Stomach (tissue), 19 donors: ENCODE measurements at places on chromosomes 16 and 17. TPM values are rescaled to one million over a fixed set of nuclear protein-coding genes. Genes with fewer than 3 reads are reported as not detected.

- H3K27ac ChIP-seq: no peak overlapping the region
- no peaks in the 10 kb centered on the region for H3K36me3 ChIP-seq
- no peak overlapping the region for H3K4me3 ChIP-seq
- no peak for DNase-seq
- H3K4me1 ChIP-seq: peaks cover 9% of the 10 kb centered on the region
- H3K27me3 ChIP-seq: peaks cover 8% of the 10 kb centered on the region
Observed at GRCh38 chr17:44955674-44956425, 8.3 kb upstream of the KIF18B start.

Gene MFAP4
- 125 TPM for total RNA-seq

DNA sequence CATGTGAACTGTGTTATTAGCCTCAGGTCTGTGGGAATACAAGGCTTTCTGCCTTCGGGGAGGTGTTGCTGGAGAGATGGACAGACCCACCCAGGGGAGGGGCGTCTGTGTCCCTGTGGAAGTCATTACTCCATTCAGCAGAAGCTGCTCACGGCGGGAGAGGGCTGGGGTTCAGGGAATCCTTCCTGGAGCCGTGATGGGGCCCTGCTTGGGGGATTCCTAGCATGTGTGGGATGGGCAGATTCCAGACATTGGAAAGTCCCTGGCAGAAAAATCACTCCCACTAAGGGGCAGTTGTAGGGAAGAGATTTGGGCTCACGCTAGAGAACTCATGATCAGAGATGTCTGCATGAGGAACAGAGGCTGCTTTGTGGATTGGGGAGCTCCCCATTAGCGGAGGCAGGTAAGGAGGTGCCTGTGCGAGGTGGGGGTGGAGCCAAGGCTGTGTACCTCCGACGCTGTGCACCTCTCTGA lies 56.3 kb upstream of the IL34 start:
- no peaks in the 10 kb centered on the region for H3K27me3 ChIP-seq
- peaks cover 26% of the 10 kb centered on the region for H3K4me1 ChIP-seq
- no peak for DNase-seq
- peak overlapping the region; percentile 60 for H3K27ac ChIP-seq
- H3K4me3 ChIP-seq: no peak overlapping the region

DNA sequence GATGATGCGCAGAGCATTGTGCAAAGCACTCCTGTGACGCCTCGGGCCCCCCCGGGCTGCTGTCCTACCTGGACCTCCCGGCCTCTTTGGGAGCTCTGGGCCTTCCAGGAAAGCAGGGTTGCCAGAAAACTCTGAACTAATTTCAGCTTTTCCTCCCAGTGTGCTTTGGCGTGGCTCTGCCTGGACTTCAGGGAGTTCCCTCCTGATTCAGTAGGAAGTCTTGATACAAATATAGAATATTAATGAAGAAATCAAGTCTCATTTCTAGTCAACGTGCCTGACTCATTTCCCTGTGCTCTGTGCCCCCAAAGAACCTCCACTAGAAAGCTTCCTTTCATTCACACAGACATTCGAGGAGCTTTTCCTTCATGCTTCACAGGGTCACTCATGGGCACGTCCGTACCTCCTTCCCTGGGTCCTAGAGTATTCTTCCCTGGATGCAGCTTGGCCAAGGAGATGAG lies 84.0 kb upstream of the NOL11 start:
- H3K27ac ChIP-seq: peak overlapping the region; percentile 34
- peaks cover 8% of the 10 kb centered on the region for H3K4me1 ChIP-seq
- H3K36me3 ChIP-seq: no peaks in the 10 kb centered on the region
- no peaks in the 10 kb centered on the region for H3K27me3 ChIP-seq
- peak; percentile 18 for DNase-seq

Gene WWP2
- total RNA-seq: 36.0 TPM

- peaks cover 19% of the 10 kb centered on the region for H3K4me1 ChIP-seq
- H3K27me3 ChIP-seq: no peaks in the 10 kb centered on the region
- H3K27ac ChIP-seq: no peak overlapping the region
- no peaks in the 10 kb centered on the region for H3K36me3 ChIP-seq
- no peak overlapping the region for H3K4me3 ChIP-seq
Observed at GRCh38 chr17:72433797-72434196, 313.0 kb downstream of the SOX9 start.

DNA sequence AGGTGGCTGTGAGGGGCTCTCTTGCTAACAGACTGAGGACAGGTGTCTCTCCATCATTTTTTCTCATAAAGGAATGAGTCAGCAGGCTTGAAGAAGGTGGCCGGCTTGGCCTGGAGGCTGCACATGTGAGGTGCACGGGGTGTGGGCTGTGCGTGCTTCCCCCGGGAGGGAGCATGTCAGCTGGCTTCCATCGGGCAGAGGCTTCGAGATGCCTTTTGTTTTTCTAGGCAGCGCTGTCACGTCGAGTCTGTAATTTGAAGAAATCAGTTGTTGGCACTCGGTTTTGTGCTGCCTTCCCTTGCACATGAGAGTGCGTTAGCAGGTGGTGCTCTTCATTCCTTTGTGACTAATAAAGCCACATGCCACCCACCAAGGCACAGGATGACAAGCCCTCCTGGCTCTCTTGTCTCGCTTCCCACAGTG lies 89.7 kb downstream of the NPIPB11 start:
- H3K36me3 ChIP-seq: peaks cover 11% of the 10 kb centered on the region
- peaks cover 16% of the 10 kb centered on the region for H3K4me1 ChIP-seq
- no peak overlapping the region for H3K27ac ChIP-seq
- no peaks in the 10 kb centered on the region for H3K27me3 ChIP-seq
- no peak overlapping the region for H3K4me3 ChIP-seq

- peaks cover 63% of the 10 kb centered on the region for H3K36me3 ChIP-seq
- no peak for DNase-seq
- H3K27ac ChIP-seq: no peak overlapping the region
Observed at GRCh38 chr16:85911251-85911930, 12.4 kb downstream of the IRF8 start.

- H3K27me3 ChIP-seq: no peaks in the 10 kb centered on the region
- no peaks in the 10 kb centered on the region for H3K4me1 ChIP-seq
- H3K27ac ChIP-seq: no peak overlapping the region
- no peaks in the 10 kb centered on the region for H3K36me3 ChIP-seq
- DNase-seq: no peak
Observed at GRCh38 chr17:82776454-82776853, 24.6 kb downstream of the TBCD start.

DNA sequence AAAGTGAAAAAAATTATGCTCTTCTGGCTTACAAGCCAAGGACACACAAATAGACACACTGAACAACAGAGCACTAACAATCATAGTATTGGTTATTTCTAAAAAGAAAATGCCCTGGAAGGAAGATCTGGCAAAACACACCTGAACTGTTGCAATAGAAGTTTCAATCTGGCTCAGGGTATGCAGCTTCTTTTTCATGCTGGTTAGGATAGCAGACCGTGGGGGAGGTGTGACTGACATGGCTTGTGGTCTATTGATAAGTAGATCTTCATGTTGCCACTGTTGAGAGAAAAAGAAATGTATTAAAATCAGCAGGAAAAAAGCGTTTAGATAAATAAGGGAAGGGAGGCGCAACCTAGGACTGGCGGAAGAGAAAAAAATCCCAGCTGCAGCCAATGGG lies 26.5 kb upstream of the ARL6IP1 start:
- no peaks in the 10 kb centered on the region for H3K27me3 ChIP-seq
- no peak for DNase-seq
- no peaks in the 10 kb centered on the region for H3K4me1 ChIP-seq
- H3K36me3 ChIP-seq: peaks cover 59% of the 10 kb centered on the region
- no peak overlapping the region for H3K27ac ChIP-seq

- H3K27ac ChIP-seq: peak overlapping the region; percentile 85
- H3K27me3 ChIP-seq: no peaks in the 10 kb centered on the region
- H3K4me1 ChIP-seq: peaks cover 19% of the 10 kb centered on the region
- peak overlapping the region; percentile 88 for H3K4me3 ChIP-seq
Observed at GRCh38 chr16:75555213-75555706, 792 bp downstream of the TMEM231 start.

DNA sequence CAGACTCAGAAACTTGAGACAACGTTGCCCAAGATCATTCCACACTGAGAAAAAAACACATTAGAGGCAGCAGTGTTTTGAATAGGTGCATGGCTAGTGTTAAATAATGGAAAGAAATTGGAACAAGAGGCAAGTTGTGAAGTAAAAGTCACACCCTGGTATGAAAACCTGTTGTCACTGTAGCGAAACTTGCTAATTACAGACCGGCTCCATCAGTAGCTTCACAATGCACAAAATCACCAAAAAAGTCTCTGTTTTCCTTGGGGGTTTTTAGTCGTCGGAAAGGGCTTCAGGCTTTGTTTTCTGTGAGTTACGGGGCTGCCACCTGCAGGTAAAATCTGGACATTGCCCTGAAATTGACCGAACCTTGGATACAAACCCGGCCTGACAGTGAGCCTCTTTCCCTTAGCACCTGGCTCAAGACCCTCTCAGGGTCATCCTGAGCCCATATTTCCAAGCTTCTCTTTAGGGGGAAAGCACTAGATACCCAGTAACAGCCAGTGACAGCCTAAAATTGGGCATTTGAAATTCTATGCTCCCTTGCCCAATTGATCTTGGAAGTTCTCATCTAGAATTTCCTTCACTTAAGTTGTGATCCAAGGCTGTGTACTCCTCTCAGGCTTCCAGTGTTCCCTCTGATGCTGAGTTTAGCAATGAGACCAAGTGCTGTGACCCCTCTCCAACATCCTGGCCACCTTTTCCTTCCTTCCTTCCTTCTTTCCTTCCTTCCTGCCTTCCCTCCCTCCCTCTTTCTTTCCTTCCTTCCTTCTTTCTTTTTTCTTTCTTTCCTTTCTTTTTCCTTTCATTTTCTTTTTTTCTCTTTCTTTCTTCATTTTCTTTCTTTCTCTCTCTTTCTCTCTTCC lies 7.2 kb upstream of the GRB2 start:
- no peaks in the 10 kb centered on the region for H3K27me3 ChIP-seq
- H3K27ac ChIP-seq: no peak overlapping the region
- H3K36me3 ChIP-seq: no peaks in the 10 kb centered on the region
- peak; percentile 87 for DNase-seq
- H3K4me1 ChIP-seq: peaks cover 7% of the 10 kb centered on the region
- peak overlapping the region; percentile 0 for H3K4me3 ChIP-seq

- no peak overlapping the region for H3K4me3 ChIP-seq
- DNase-seq: no peak
- H3K36me3 ChIP-seq: peaks cover 100% of the 10 kb centered on the region
- H3K4me1 ChIP-seq: no peaks in the 10 kb centered on the region
Observed at GRCh38 chr17:64519601-64520000, 12.8 kb downstream of the CEP95 start.

GRCh38 chr16:1076801-1077576 lies 4.4 kb downstream of the SSTR5 start:
- H3K27me3 ChIP-seq: peaks cover 23% of the 10 kb centered on the region
- no peak overlapping the region for H3K27ac ChIP-seq
- no peaks in the 10 kb centered on the region for H3K36me3 ChIP-seq
- H3K4me1 ChIP-seq: peaks cover 19% of the 10 kb centered on the region

Gene KRT31
- total RNA-seq: not detected

Gene CLDN9
- total RNA-seq: not detected

Gene CACNG1
- not detected for total RNA-seq

DNA sequence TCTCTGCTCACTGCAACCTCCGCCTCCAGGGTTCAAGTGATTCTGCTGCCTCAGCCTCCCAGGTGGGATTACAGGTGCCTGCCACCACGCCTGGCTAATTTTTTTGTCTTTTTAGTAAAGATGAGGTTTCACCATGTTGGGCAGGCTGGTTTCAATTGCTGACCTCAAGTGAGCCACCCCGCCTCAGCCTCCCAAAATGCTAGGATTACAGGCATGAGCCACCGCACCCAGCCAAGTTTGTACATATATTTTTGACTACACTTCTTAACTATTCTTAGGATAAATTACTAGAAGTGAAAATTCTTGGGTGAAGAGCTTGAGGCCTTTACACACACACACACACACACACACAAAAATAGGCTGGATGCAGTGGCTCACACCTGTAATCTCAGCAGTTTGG lies 1.4 kb upstream of the ITGAM start:
- DNase-seq: no peak
- no peak overlapping the region for H3K27ac ChIP-seq
- no peak overlapping the region for H3K4me3 ChIP-seq
- H3K27me3 ChIP-seq: no peaks in the 10 kb centered on the region
- no peaks in the 10 kb centered on the region for H3K36me3 ChIP-seq

GRCh38 chr16:2752850-2753732 lies 653 bp downstream of the SRRM2 start:
- peak; percentile 96 for DNase-seq
- peak overlapping the region; percentile 93 for H3K4me3 ChIP-seq
- no peaks in the 10 kb centered on the region for H3K27me3 ChIP-seq
- H3K4me1 ChIP-seq: peaks cover 60% of the 10 kb centered on the region
- peaks cover 22% of the 10 kb centered on the region for H3K36me3 ChIP-seq
- H3K27ac ChIP-seq: peak overlapping the region; percentile 100

DNA sequence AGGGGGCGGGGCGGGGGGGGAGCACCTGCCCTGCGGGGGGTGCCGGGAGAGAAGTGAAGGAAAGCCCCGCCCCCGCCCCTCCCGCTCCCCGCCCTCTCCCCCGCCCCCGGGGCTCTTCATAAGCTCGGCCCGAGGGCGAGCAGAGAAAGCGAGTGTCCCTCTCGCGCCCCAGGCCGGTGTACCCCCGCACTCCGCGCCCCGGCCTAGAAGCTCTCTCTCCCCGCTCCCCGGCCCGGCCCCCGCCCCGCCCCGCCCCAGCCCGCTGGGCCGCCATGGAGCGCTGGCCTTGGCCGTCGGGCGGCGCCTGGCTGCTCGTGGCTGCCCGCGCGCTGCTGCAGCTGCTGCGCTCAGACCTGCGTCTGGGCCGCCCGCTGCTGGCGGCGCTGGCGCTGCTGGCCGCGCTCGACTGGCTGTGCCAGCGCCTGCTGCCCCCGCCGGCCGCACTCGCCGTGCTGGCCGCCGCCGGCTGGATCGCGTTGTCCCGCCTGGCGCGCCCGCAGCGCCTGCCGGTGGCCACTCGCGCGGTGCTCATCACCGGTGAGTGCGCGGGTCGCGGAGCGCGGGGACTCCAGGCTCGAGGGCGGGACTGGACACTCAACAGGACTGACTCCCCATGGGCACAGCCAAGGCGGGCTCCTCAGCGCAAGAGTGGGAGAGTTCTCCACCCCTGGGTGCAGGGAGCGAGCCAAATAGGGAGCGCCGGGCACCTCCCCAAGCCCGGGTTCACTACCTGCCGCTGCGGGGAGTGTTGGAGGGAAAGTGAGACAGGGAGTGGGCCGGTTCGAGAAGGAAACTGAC lies at the start of gene HSD11B2:
TSS of gene HSD11B2 (plus strand) at position 145 of the 798 bp plus-strand sequence. CDS start at position 273, 128 bp downstream.
- no peaks in the 10 kb centered on the region for H3K27me3 ChIP-seq
- peaks cover 8% of the 10 kb centered on the region for H3K36me3 ChIP-seq
- peaks cover 22% of the 10 kb centered on the region for H3K4me1 ChIP-seq
- peak within 1 kb of the TSS; percentile 52 for H3K4me3 ChIP-seq

Gene CDR2L
- 11.7 TPM for total RNA-seq

GRCh38 chr17:36931096-36931696 lies 6.1 kb upstream of the LHX1 start:
- H3K4me3 ChIP-seq: no peak overlapping the region
- H3K4me1 ChIP-seq: peaks cover 47% of the 10 kb centered on the region
- peaks cover 59% of the 10 kb centered on the region for H3K27me3 ChIP-seq
- DNase-seq: no peak
- H3K36me3 ChIP-seq: no peaks in the 10 kb centered on the region
- H3K27ac ChIP-seq: no peak overlapping the region

Gene CTDNEP1
- 30.1 TPM for total RNA-seq
